ENCODE measurements at places on chromosomes 7 and 10.

DNA sequence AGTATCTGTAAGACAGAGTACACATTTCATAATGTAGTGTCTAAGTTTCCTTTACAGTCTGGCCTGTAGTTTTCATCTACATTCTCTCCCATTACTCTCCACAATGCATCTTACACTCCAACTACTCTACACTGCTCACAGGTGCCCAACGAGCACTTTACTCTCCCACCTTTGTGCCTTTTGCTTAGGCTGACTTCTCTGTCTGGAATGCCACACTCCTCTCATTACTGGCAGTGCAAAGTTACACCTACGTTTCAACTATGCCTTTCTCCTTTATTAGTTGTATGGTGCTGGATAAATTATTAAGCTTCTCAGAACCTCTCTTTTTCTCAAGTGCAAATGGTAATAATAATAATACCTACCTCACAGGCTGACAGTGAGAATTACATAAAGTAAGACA, 70.5 kb downstream of the RNLS start:
- no peak for DNase-seq

GRCh38 chr7:28754027-28754426, 204.1 kb downstream of the TRIL start:
- no peak for DNase-seq

- no peak for DNase-seq
Observed at GRCh38 chr7:3650844-3651243, 349.8 kb downstream of the SDK1 start.

DNA sequence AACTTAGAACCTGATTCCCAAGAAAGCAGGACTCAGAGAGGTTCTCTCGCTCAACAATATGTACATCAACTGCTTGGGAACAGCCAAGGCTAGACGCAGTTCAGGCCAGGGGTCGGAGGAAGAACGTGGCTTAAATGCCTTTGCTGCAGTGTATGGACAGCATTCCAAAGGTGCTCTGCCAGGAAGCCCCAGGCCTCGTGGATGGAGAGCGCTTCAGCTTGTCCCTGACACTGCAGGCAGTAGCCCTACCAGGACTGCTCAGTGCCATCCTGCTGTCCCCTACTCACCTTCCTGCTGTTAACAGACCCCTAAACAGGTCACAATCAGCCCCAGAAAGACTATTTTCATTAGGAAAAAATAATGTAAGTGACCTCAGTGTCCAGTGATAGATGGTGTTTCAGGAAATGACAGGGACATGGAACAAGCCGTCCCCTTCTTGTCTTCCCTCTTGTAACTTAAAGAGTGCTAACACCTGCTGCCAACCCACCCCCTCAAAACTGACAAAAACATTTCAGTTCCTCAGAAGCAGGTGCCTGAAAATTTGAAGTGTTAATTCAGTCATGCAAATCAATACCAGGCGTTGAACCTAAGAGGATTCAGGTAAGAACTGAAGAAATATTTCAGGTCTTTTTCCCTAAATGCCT, 16.5 kb downstream of the CREB3L2 start:
- DNase-seq: no peak

DNA sequence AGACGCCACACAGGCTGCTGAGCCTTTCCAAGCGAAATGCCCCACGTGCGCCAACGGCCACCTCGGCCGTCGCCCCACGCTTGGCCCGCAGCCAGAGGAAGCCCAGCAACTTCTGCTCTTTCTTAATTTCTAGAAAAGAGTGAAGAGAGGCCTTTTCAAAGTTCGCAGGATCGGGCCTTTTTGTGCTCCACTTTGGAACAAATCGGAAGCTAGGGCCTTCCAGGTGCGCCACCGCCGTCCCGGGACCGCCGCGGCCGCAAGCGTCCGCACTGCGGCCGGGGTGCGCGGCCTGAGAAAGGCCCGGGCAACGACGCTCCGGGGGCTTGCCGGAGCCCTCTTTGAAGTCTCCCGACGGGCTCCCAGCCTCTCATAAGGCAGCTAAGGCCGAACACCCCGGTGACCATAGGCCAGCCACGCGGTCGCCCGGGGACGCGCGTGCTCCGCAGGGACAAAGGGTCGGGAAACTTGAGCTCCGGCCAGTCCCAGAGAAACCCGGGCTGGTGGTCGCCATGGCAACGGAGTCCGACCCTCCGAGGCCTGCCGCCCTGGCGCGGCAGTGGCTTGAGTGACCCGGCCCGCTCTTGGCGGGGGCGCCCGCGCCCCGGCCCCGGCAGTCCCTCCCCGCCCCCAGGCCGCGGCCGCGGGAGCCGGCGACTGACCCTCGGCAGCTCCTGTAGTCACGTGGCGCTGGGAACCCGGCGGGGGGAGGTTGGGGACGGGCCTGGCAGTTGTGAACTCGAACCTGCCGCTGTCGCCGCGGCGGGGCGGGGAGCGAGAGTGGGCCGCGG, at the start of gene REPIN1:
REPIN1 (plus strand) TSS at position 727 of the 788 bp plus-strand sequence. CDS start 890 bp downstream, outside the sequence.
- peak; percentile 72 for DNase-seq

DNA sequence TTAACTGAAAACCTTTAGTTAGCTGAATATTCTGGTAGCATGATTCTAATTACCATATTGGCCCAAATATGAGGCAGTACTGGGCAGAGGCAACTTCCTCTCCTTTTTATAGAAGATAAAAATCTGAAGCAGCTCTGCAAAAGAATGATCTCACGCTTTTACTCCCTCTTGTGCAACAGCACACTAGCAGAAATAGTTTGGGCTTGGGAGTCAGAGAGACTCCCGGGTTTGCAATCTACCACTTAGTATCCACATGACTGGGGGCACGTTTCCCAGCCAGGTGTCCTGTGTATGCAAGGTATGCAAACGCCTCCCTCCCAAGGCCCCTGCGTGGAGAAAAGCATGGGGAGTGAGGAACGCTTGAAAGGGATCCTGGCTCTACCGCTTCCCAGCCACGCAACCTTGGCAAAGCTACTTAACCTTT, 47.2 kb upstream of the RHEB start:
- no peak for DNase-seq

Data from activated CD4-positive, alpha-beta T cell treated with anti-CD3 and anti-CD28 coated beads, Interleukin-2, amount 50 U/mL, for 24 hours (primary cell).